ENCODE measurements at places on chromosomes 5 and 9.

DNA sequence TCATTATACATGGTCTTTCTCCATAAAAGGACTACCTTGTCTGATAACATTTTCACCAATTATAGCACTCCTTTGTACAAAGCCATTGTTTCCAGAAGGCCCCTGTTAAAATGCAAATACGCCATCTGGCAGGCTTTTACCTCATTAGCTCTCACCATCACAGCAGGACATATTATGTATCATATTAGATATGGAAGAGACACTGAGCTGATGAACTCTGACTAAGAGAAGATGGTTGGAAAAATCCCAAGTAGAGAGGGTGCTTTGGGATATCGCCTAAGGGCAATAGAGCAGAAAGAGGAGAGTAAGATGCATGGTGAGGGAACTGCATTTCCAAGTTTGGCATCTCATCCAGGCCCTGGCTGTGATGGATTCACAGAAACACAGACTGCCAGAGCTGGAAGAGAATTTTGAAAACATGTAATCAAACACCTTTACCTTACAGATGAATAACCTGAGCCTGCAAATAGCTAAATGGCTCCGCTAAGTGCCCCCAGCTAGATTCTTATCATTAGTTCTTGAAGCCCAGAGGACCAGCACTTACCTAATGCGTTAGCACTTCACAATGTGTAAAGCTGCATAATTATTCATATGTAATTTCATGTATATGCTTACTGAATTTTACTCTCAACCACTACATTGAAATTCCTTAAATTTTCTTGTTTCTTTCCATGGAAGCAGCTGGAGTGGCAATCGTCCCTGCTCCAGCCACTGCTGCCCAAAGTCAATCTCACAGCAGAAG lies 393.6 kb upstream of the IZUMO3 start:
- no peak for DNase-seq

GRCh38 chr5:94102849-94103248 lies 361.4 kb upstream of the POU5F2 start:
- DNase-seq, result no peak

GRCh38 chr9:6968271-6968670 lies 210.5 kb downstream of the KDM4C start:
- no peak for DNase-seq

DNA sequence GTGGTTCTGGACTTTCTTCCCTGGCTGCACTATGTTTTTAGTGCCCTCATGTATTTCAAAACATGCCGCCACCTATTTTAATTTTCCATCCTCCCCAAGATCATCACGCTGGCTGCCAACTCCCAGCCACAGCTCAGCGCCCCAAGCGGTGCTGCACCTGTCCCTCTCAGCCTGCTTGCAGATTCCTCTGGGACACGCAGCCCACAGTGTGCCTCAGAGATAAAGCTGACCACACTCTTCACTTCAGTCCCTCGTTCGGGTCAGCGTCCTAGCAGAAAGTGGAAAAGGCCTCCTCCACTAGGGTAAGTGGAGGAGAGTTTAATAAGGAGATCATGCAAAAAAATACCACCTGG lies 56.2 kb upstream of the CKS2 start:
- DNase-seq, result no peak

GRCh38 chr9:14066831-14067230 lies 247.1 kb downstream of the NFIB start:
- no peak for DNase-seq

DNA sequence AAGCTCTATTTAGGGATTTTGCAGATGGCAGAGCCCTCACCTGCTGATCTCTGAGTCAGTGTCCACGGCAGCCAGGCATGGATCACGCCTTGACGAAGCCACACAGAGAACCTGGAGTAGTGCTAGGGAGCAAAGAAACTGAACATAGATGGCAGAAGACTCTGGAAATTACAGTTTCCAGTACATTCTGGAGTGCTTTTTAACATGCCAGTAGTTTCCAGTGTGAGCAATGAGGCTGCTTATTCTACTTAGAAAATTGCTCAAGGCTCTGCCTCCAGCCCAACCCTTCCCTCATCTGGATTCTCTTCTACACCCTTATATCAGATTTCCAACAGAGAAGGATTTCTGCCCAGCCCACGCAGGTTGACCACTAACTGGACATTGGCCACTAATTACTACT lies 203.3 kb downstream of the ADAMTS12 start:
- no peak for DNase-seq

- no peak for DNase-seq
These were observed 34.4 kb upstream of the EGFL7 start for GRCh38 chr9:136628268-136628667.

GRCh38 chr5:141941307-141941706 lies 16.7 kb downstream of the PCDH12 start:
- no peak for DNase-seq

- no peak for DNase-seq
These were observed 295.6 kb downstream of the NR2F1-AS1 start for GRCh38 chr5:93285461-93285860.

DNA sequence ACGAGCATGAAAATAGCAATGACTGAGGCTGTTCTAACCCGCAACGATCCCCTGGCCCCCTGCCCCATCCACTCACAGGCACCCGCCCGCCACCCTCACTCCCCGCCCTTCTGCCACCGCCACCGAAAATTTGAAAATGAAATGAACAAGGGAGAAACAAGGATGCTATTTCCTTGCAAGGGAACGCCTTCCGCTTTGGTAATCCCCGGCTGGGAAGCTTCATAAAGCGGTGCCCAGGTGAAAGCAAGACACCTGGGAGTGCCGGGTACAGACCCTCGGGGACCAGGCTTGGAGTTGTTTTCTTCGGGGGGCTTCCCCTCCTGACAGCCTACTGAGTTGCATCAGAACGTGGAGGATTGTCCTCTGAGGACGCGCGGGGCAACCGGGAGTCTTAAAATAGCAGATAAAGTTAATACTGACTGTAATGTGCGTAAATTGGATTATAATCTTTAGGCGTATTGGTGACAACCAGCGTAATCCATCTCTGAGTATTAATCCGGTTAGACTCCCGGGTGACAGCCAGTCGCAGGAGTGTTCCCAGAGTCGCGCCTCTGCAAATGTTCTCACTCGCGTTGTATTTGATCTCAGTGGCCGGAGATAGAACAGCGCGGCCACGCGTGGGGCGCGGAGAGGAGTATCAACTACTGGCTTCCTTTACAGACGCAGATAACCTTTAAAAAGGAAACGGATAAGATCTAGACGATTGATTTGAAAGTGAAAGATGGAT lies 885 bp upstream of the MLLT3 start:
- no peak for DNase-seq

DNA sequence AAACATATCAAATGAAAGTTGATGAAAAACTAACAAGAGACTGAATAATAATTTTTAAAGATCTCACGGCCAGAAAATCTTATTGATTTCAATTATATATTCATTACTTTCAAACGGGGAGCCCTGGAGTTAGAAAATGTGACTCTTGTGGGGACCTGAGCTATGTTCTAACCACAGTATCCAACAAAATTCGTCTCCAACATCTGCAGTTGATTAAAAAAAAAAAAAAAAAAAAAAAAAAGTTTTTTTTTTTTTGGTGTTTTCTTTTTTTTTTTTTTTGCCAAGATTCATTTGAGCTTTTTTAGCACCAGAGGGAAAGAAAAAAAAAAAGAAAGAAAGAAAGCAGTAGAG lies 144.3 kb upstream of the PIK3R1 start:
- no peak for DNase-seq

DNA sequence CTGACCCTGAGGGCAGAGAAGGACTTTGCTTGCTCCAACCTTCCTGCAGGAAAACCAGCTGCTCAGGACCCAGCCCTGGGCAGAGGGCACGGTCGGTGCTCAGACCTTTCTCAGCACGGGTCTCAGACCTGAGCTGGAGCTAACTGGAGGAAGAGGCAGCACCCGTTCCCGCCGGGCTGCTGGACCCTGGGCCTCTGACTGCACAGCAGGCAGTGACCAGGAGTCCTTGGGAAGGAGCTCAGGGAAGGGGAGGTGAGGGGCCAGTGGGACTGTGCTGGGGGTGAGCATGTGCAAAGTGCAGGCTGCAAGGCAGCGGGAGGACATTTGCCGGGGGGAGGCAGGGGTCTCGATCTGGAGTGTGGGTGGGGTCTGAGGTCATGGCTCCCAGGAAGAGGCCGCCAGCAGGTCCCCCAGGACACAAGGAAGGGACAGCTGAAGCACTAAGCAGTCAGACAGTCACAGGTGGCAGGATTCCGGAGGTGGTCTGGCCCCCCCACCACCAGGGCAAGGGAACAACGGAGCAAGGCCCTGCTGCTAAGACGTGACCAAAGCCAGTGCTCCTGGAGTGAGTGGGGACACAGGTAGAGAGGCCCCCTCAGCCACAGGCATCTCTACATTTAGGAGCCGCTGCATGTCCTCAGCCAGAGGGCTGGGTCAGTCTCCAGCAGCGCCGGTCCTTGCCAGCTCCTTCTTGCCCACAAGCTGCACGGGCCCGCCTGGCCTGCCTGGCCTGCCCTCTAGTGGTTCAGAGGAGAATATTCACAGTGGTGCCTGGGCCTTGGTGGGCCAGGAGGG lies 4.8 kb upstream of the DPM2 start:
- no peak for DNase-seq

DNA sequence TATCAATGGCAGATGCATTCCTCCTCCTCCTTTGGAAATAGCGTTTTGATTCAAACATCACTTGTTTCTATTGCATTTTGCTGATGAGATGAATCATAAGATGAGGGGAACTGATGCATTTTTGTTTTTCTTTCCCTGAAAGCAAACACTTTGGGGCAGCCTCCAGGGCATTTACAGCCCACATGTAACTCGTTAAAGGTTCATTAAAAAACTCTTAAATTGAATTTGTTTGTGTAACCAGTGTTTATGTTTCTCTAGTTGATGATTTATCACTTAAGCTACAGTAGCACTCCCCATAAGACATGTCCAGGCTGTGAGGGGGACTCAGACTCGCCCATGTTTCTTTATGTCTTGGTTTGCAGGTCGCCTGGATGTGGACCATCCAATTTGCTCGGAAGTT lies 246.1 kb upstream of the ANKH start:
- DNase-seq, result no peak

DNA sequence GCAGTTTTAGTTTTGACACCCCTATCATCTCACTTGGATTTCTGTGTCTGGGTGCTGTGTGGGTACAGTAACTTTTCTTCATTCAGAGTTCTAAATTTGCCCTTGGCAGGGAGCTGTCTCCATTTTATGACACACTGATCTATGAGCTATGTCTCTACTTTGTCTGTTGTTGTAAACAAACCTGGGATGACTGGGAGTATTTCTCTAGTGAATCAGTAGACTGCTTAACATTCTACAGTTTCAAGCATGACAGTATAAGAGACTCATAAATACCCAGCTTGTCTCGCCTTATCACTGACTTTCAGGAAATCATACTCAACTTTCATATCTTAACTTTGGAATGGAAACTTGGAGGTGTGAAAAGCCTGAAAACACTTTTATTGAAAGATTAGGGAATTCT lies 212.1 kb upstream of the NUDT12 start:
- DNase-seq, result no peak

GRCh38 chr5:74503-75109 lies 17.4 kb upstream of the PLEKHG4B start:
- no peak for DNase-seq

DNA sequence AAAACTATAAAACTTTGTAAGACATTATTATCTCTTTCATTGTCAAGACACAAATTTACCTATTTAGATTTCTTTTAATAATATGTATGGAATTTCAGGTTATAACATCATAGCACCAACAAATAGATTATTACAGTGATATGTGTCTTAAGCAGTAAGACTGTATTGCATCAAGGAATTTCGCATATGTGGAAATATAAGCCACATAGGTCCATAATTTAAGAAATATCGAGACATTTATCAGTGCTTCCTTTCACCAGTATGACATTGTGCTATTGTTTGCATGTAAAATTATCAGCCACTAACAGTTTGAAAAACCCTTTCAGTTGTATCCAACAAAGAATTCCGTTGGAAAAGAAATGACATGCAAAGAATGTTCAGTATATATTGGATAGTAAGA lies 186.7 kb upstream of the RASA1 start:
- DNase-seq, result no peak

DNA sequence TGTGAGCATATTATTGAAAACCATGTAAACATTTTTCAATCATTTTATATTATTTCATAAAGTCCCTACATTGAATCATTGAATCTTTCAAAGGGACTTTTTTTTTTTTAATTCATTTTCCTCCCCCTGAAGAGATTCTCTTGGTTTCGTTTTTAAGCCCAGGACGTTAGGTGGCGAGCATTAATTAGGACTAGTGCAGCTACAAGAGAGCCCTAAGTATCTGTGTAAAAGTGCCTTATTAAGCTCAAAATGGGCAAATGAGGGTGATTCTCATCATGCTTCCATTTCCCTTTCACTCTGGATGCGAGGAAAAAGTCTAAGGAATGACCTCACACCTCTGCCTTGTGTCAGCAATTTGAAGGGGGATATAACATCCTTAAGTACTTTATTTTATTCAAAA lies 517.9 kb upstream of the ITGA1 start:
- no peak for DNase-seq

DNA sequence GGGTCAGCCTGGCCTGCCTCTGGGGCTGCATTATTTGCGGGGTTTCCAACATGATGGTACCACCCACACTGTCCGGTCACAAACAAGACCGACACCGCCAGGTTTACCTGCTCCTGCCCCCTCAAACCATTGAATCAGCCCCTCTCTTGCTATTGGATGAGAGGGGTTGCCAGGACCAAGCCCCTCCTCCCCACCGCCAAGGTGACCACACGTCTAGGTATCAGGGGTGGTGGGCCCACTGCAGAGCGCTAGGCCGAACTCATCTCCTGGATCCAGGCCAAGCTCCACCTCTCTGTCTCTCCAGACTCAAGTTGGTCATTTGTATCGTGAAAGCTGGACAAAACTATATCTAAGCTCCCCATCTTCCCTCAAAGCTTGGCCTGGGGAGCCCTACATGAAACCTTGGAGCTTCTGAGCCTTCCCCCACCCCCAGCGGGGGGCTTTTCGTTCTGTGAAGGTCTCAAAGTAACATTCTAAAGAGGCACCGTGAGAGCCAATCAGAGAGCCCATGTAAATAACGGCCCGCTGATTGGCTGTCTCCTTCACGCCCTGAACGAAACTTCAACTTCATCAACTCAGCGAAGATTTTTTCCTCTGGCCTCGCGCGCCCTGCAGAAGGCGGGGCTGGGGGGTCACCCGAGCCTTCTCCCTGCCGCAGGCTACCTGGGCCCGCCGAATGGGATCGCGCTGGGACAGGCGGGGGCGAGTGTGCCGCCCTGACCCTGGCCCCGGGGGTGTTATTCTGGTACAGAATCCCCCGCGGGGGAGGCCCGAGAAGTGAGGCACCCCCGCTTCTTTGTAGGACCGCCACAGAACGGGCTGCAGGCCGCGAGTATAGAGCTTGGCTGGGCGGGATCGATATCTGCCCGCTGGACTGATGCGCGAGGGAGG lies 49.6 kb upstream of the PSD2 start:
- DNase-seq, result no peak

- DNase-seq, result no peak
These were observed 29.3 kb downstream of the CDHR2 start for GRCh38 chr5:176578391-176578808.

GRCh38 chr5:176647843-176648473 lies 674 bp downstream of the TSPAN17 start:
- no peak for DNase-seq

DNA sequence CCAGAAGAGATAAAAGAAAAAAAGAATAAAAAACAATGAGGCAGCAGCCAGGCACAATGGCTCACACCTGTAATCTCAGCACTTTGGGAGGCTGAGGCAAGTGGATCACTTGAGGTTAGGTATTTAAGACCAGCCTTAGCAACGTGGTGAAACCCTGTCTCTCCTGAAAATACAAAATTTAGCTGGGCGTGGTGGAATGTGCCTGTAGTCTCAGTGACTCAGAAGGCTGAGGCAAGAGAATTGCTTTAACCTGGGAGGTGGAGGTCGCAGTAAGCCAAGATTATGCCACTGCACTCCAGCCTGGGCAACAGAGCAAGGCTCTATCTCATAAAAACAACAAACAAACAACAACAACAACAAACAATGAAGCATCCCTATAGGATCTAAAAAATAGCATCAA lies 121.5 kb downstream of the HMHB1 start:
- DNase-seq, result no peak
